ENCODE measurements at places on chromosomes 4 and X. TPM values are rescaled to one million over a fixed set of nuclear protein-coding genes. Genes with fewer than 3 reads are reported as not detected.

The MTNR1A gene
- total RNA-seq, result not detected

The PSAPL1 gene
- total RNA-seq, result 14.3 TPM

The CENPU gene
- total RNA-seq, result 42.8 TPM

DNA sequence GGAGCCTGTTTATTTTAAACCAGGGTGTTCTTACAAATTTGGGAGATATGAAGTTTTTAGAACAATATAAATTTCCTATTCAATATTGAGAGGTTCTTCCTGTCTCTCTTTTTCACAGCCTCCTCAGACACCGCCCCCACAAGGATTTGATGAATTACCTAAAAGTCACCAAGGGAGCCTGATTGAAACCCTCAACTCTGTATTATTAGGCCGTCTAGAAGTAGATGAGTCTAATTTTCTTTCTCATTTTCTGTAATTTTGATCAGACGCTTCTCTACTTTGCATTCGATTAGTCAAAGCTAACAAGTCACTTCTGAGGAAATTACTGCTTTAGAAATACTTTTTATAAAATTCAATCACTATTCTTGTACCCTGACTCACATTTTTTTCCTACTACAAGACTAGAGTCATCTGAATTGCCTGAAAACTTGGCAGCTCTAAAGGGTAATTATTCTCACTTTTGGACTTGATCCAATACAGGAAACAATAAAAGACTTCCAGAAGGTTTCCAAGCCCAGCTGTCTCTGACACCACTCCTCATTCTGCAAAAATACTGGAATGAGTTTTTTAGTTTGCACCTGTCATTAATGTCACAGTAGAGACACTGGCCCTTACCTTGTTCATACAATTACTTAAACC is 111.2 kb downstream of the ELOVL6 start:
- H3K4me1 ChIP-seq, result no peaks in the 10 kb centered on the region
- no peaks in the 10 kb centered on the region for H3K36me3 ChIP-seq
- no peak overlapping the region for H3K27ac ChIP-seq
- no peak overlapping the region for H3K4me3 ChIP-seq

- no peaks in the 10 kb centered on the region for H3K36me3 ChIP-seq
- no peak overlapping the region for H3K27ac ChIP-seq
- DNase-seq, result no peak
- no peaks in the 10 kb centered on the region for H3K27me3 ChIP-seq
Observed at GRCh38 chr4:10811991-10812390, 127.4 kb upstream of the CLNK start.

The BEX4 gene
- total RNA-seq, result 2.2 TPM

All from Caco-2 (cell line).